ENCODE measurements at places on chromosomes 7 and 10.

DNA sequence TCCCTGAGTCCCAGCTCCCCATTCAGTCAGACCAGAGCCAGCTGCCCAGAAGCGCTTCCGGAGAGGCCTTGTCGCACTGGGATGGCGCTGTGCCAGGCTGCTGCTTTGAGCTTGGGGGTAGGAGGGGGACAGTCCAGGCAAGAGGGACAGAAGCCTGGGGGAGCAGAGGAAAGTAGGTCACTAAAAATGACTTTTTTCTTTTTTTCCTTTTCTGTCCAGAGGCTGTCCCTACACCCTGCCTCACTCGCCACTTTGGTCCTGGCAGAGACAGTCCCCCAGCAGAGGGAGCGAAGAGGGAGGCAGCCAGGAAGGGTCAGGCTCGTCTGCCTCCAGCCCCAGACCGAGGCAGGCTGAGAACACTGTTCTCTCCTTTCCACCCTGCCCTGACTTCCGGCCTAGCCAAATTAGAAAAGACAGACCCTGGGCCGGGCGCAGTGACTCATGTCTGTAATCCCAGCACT lies 15.8 kb upstream of the TRIM8 start:
- DNase-seq, result no peak

DNA sequence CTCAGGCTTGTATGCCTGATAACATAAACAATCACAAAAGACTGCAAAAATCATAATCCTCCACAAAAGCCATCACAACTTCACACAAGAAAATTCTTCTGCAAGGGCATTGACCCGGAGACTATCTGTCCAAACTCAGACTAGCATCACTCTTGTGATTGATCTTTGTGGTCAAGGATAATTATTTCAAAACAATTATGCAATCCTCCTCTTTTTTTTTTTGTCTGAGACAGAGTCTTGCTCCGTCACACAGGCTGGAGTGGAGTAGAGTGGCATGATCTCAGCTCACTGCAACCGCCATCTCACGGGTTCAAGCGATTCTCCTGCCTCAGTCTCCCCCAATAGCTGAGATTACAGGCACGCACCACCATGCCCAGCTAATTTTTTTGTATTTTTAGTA lies 22.2 kb downstream of the CDNF start:
- DNase-seq, result no peak

- DNase-seq, result peak; percentile 79
These were observed 37.2 kb upstream of the PCBD1 start for GRCh38 chr10:70925377-70926225.

GRCh38 chr7:44162179-44162578 lies 21.0 kb upstream of the MYL7 start:
- no peak for DNase-seq

DNA sequence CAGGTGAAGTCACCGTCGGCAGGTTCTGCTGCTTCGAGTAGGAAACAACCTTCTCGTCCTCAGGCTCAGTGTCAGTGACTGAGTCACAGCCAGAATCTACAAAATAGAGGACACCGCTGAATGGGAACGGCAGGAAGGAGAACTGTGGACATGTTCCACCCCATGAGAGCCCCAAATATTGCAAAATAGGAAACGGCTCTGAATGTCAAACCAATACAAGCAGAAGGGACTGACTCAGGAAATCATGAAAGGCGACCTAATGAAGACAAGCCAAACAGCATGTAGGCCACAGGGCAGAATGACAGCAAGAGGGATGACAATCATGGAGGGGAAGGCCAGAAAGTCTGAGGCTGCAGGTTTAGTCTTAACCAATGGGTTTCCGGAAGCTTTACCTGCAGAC lies 63.5 kb downstream of the PIK3AP1 start:
- DNase-seq, result no peak

- no peak for DNase-seq
These were observed 219.7 kb upstream of the STK17A start for GRCh38 chr7:43363035-43363791.

DNA sequence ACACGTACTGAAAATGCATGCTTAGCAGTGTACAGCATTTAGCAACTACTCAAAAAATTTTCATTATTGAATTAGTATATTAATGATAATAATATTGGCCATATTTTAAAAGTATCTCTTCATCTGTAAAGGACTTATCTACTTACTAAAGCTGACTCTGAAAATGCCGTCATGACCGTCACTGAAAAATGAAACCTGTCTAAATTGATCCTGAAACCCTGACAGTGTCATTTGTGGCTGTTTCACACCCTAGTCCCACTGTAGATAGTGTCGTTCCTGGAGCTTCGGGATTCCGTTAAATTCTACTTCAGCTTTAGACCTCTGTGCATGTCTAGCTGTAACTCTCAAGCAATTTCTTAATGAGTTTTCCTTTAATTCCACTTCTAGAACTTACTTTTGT lies 35.8 kb upstream of the EZH2 start:
- peak; percentile 32 for DNase-seq

DNA sequence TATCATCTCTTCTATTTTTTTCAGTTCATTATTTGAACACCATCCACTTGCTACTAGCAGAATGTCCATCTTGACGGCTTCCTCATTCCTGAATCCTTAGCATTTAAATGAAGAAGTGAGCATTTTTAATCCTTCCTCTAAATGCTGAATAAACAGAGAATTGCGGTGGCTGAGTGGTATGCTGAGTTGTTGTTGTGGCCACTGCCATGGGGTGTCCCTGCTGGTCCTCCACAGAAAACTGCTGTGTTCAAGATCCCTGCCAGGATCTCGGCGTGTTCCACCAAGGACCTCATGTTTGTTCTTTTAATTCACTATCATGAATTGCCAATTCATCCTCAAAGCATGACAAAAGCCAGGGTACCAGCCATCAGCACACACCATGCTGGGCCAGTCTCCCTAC lies 48.9 kb upstream of the HABP2 start:
- DNase-seq, result no peak

GRCh38 chr7:44703921-44704320 lies 44.7 kb upstream of the ZMIZ2 start:
- no peak for DNase-seq

DNA sequence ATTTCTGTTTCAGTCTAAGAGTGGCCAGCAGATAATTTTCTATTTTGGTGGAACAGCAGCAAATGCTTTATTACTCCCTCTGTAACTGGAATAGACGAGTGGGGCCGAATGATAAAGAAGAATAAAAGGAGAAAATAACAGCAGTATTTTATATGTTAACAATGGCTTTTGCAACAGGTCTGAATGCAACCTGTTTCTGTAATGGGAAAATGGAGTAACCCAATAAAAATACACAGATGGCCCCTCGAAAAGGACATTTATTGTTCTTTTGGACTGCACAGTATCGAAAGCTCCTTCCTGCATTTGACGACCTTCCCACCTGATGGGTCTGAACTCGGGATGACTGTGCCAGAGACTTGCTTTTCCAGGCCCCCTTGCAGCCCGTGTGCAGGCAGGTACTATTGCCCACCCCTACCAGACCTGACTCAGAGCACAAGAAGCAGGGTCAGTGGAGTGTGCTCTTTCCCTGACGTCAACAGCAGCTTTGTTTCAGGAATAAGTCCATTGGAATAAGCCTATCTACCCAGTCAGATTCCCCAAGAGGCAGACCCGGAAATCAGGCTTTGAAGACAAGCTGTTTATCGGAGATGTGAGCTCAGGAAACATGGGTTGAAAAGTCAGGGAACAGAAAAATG lies 306.5 kb upstream of the NEBL start:
- DNase-seq, result no peak

DNA sequence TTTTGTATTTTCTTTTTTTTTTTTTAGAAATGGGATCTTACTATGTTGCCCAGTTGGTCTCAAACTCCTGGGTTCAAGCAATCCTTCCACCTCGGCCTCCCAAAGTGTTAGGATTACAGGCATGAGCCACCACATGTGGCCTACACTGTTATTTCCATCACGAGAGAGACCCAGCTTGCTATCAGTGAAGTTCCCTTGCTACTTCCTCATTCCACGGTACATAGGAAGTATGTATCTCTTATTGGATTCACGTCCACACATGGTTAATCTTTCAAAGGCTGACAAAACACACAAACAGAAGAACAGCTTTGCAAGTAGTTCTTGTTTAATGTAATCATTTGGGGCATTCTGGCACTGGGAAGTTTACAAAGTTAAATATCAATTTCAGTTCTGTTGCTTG lies 50.9 kb downstream of the DCLRE1A start:
- no peak for DNase-seq

GRCh38 chr7:3120513-3120912 lies 76.8 kb upstream of the CARD11 start:
- DNase-seq, result no peak

- DNase-seq, result no peak
These were observed 60.0 kb downstream of the WAC start for GRCh38 chr10:28592953-28593352.

- no peak for DNase-seq
These were observed 319.1 kb upstream of the CNTNAP2 start for GRCh38 chr7:145797507-145797906.

- DNase-seq, result no peak
These were observed 57.9 kb downstream of the DNAJB9 start for GRCh38 chr7:108627476-108628051.

DNA sequence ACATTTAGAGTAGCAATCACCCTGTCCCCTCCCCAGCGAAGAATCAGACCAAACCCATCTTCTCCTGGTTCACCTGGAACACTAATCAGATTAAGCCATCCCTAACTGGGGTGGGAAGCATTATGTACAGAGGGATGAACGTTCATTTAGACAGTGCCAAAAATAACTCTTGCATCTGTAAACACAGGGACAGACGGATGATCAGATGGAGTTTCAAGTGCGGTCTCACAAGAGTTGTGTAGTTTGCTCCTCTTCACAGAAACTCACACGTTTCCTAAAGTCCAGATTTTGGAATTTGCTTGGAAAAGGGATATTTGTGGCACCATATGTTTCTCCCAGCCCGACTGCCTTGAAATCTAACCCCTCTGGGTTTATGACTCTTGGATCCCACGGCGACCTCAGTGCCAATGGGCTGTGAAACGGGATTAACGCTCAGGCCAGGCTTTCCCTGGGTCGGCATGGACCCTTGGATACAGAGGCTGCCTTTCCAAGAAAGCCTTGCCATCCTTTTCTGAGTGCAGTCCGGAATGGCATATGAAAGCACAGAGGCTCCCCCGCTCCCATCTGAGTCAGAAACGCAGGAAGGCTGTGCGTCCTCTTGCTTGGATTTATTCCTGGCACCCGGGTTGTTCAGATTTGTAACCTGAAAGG lies 293.2 kb upstream of the HABP2 start:
- no peak for DNase-seq

GRCh38 chr7:26850193-26850651 lies 14.2 kb downstream of the SKAP2 start:
- no peak for DNase-seq

DNA sequence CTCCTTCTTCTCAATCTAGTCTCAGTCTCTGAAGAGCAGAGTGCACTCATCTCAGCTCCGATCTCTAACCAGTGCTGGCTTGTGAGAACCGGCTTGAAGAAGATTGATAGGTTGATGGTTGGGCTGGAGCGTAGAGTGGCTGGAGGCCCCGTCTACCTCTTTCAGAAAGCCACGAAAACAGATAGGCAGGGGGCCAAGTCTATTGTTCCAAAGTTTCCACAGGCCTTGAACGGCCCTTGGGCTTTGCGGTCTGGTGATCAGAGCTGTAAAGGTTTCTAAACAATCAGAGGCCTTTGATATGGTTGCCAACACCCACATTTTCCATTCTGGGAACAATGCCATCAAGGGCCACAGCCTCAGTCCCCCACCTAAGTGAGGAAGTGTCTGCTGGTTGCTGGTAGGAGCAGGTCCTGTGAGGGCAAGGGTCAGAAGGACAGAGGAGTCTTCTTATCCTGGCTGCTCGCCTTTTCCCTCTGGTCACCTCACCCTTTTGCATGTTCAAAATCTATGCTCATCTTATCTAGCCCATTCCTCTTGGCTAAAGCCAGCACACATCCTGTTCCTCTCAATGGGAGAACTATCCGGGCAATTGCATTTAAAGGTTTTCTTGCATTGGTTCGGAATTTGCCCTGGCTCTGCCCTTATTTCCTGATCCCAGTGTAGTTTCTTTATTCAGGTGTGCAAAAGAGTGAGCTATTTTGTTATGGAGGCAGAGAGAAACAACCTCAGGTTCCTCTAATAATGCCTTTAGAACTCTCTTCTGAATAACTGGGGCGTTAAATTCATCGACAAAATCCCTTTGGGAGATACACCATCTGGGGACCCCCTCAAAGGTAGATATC lies 70.3 kb upstream of the KMT2E start:
- DNase-seq, result peak; percentile 67

DNA sequence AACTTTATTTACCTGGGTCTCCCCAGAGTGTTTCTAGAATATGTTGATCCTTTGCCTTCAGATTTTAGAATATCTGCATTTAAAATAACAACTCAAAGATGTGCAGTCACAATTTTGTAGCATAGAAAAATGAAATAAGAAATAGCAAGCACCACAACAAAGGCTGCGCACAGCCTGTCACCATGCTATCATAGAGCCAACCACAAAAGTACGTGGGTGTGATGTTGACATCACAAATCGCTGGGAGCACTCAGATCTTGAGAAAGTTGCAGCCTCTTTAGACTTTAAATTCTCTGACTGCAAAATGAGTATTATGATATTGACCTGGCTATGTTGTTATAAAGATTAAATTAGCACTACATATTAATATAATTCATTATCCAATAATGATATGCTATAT lies 177.9 kb downstream of the TNS3 start:
- no peak for DNase-seq

DNA sequence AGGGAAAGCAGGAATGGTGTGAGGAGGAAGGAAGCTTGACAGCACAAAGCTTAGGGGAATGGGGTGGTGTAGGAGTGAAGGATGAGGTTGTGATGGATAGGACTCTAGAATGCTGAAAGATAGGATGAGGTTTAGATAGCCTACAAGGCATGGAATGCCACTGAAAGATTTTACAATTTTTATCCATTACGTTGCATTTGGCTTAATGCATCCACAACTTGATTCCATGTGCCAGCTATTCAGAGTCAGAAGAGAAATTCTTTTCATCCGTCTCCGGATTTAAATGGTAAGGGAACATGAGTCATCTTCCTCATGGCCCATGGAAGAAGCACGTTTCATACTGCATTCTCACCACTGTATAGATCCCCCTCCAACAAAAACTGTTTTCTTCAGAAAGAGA lies 212.4 kb upstream of the BMPER start:
- no peak for DNase-seq

GRCh38 chr7:139748941-139749340 lies 28.9 kb downstream of the HIPK2 start:
- DNase-seq, result no peak

DNA sequence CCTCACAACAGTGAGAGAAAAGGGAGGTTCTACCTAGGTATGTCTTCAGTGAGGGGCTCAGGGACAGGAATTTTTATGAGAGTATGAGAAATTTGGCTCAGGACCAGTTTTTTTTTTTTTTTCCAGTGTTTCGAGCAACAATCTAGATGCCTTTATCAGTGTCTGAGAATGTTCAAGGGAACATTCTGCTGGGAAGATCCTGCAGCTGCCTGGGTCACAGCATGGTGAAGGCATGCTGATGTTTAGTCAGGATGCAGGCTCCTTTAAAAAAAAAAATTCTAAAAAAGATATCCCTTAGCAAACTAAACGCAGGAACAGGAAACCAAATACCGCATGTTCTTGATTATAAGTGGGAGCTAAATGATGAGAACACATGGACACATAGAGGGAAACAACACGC lies 31.0 kb downstream of the SBDS start:
- DNase-seq, result no peak

All from GM20000 (cell line).